Ovary (tissue), 10 donors: ENCODE measurements at places on chromosomes 12 and 14. TPM values are rescaled to one million over a fixed set of nuclear protein-coding genes. Genes with fewer than 3 reads are reported as not detected.

DNA sequence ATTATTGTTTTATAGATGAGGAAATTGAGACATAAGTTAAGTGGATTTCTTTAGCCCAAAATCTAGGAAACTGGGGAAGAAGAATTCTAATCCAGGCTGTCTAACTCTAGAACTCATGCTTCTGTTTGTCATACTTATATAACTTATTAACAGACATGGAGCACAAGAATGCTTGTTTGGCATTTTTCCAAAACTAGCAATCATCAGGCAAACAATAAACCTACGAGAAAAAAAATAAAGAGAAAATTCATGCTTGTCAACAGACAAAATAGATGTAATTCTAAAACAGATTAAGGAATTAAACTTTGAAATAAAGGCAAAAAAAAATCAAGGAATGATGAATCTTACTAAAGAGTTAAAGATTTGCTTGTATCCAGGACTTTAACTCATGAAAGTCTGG, 103.1 kb downstream of the METTL25 start:
- no peaks in the 10 kb centered on the region for H3K4me1 ChIP-seq
- no peak overlapping the region for H3K4me3 ChIP-seq
- H3K27ac ChIP-seq = no peak overlapping the region
- H3K27me3 ChIP-seq = no peaks in the 10 kb centered on the region

DNA sequence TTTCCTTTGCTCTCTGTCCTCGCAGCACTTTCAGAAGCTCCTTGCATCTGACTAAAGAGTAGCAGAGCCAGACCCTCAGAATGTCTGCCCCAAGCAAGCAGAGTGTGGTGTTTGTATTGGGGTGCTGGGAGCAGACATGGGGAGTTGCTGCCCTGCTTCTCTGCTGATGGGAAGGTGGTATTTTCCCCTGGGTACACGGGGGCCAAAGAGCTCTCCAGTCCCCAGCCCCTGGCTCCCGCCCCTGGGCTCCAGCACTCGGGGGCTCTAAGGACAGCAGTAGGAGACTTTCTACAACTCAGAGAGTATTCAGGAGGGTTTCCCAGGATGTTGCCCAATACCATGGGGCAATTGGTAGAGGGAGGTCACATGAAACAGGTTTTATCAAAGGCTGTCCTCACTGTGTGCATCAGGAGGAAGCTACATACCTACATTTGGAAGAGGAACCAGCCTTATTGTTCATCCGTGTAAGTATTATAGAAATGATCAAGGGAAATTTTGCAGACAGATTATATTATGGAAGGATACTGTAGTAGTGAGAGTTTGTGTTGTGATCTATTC, 50.3 kb downstream of the DAD1 start:
- no peak for DNase-seq
- no peaks in the 10 kb centered on the region for H3K36me3 ChIP-seq
- no peak overlapping the region for H3K27ac ChIP-seq

DNA sequence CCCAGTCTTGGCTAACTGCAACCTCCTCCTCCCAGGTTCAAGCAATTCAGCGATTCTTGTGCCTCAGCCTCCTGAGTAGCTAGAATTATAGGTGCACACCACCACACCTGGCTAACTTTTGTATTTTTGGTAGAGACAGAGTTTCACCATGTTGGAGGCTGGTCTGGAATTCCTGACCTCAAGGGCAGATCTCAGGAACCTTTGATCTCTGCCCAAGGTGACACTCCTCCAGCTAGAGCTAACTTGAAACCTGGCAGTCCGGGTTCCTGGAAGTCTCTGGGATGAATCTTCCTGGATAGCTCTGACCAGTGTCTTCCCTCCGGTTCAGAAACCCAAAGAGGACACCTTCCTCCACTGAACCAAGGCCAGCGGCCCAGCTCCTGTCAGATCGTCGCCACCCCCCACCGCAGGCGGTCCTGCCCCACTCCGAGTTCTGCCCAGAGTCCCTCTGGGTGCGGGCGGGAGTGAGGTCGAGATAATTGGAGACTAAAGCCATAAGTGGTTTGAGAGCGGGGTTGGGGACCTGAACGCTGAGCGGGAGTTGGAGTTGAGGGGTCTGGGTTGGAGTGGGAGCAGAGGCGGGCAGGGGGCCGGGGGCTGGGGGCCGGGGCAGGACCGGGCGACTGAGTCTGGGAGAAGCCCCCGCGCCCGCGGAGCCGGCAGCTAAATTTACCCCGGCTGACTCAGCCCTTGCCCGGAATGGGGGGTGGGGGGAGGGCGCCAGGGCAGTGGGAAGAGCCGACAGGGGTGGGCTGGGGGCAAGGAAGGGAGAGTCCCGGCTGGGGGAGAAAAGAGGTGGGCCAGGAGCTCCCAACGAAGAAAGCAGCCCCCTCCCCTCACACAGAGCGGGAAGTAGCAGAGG, 4.7 kb downstream of the DDN start:
- H3K36me3 ChIP-seq = no peaks in the 10 kb centered on the region
- H3K4me1 ChIP-seq = peaks cover 2% of the 10 kb centered on the region
- no peak for DNase-seq
- no peak overlapping the region for H3K27ac ChIP-seq
- H3K27me3 ChIP-seq = no peaks in the 10 kb centered on the region
- no peak overlapping the region for H3K4me3 ChIP-seq

DNA sequence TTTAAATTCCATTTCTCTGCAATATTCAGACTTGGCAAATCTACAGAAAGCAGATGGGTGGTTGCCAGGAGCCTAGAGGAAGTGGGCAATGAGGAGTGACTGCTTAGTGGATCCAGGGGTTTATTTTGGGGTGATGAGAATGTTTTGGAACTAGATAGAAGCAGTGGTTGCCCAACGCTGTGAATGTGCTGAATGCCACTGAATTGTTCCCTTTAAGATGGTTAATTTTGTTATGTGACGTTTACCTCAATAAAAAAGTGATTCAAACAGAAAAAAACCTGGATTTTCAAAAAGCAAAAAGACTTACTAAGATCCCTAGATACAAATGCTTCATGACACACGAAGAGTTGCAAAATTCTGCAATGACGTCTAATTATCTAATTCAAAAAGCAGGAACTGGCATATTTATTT, 34.2 kb downstream of the DAO start:
- DNase-seq = no peak
- H3K27ac ChIP-seq = no peak overlapping the region
- H3K4me1 ChIP-seq = no peaks in the 10 kb centered on the region
- H3K36me3 ChIP-seq = no peaks in the 10 kb centered on the region
- no peaks in the 10 kb centered on the region for H3K27me3 ChIP-seq
- H3K4me3 ChIP-seq = no peak overlapping the region

DNA sequence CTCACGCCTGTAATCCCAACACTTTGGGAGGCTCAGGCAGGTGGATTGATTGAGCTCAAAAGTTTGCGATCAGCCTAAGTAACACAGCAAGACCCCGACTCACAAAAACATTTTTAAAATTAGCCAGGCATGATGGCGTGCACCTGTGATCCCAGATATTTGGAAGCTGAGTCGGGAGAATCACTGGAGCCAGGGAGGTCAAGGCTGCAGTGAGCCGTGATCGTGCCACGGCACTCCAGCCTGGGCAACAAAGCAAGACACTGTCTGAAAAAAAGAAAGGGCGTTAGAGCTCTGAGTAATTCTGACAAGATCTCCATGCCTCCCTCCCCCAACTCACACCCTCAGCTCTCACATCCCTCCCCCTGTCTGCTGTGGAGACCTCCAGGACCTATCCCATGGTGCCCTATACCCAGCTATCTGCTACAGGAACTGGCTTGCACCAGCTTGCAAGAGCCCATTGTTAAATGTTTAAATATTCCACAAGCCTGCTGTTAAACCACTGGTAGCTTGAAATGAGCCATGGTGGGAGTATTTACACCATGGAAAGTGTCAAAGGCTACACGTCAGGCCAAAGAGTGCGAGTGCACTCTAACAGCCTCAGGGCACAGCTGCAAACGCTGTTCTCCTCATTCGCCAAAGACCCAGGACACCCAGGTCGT, 35.1 kb upstream of the PPP2R5C start:
- peaks cover 2% of the 10 kb centered on the region for H3K4me1 ChIP-seq
- no peak overlapping the region for H3K27ac ChIP-seq
- DNase-seq = no peak
- H3K27me3 ChIP-seq = no peaks in the 10 kb centered on the region
- H3K36me3 ChIP-seq = no peaks in the 10 kb centered on the region
- H3K4me3 ChIP-seq = no peak overlapping the region

DNA sequence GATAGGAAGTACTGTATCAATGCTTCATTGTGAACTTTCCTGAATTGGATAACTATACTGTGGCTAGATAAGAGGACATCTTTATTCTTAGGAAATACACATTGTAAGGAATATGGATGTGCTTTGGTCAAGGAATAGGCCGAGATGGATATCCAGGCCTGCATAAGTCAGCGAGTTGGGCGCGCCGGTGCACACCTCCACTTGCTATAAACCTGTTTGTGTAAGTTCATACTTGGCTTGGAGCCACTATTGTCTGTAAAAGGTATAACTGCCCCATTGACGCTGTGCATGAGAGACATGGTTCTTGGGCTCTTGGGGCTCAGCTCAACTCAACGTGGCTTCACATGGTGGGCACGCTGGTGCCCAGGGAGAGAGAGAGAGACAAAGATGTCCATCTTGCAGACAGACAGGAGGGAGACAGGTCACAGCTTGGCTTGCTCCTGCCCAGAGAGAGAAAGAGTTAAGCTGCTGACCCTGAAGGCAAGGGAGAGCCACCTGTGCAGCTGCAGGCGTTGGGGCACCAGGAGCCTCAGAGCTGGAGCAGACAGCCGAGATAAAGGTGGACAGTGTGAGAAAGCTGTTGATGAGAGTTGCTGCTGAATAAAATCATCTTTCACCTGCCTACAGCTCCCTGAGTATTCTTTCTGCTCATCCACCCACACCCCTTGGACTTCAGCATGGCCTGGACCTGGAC, 34.1 kb upstream of the COCH start:
- H3K4me3 ChIP-seq = no peak overlapping the region
- H3K4me1 ChIP-seq = no peaks in the 10 kb centered on the region
- DNase-seq = no peak
- no peaks in the 10 kb centered on the region for H3K27me3 ChIP-seq

DNA sequence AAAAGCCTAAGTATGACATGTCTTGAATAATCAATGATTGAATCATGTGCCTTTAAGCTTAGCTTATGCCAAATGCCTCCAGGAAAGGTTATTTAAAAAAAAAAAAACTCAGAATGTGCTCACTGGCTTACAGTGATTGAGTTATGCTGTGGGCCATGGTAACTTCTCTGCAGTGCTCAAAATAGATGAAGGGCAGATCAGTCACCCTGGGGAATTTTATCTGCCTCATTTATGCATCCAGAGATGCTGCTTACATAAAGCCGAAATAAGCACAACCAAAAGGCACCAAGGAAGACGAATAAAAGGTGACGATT, 118.7 kb upstream of the MDM1 start:
- H3K27ac ChIP-seq = peak overlapping the region; percentile 29
- no peaks in the 10 kb centered on the region for H3K36me3 ChIP-seq
- no peaks in the 10 kb centered on the region for H3K27me3 ChIP-seq
- no peak for DNase-seq
- H3K4me3 ChIP-seq = no peak overlapping the region

Gene PLA2G1B
- total RNA-seq = 12.0 TPM

Gene STYK1
- total RNA-seq = 1.3 TPM

Gene SERPINA12
- total RNA-seq = not detected

Gene RNASE3
- not detected for total RNA-seq
